GM13977 (cell line): ENCODE measurements at places on chromosomes 2 and 18.

DNA sequence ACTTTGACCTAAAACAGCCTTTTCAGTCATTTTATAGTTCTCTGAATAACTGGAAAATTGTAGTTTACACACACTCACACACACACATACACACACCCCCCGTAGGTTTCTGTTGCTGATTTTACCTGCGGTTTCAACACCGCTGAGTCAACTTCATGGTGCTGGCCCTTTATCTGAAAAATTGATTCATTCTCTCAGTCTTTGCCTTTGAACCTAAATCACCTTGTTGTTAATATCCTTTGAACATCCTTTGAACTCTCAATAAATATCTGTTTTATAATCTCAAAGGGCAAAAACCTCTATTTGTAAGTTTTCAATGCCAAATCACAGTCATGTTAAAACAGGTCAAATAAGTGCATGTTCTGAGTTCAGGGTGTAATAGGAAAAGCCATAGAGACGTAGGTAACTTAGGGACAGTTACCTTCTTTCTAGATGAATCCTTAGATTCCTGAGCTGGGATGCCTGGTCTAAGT, 109.0 kb upstream of the BZW1 start:
- DNase-seq = no peak

GRCh38 chr2:85773692-85774091, 19.9 kb downstream of the ATOH8 start:
- DNase-seq = no peak

DNA sequence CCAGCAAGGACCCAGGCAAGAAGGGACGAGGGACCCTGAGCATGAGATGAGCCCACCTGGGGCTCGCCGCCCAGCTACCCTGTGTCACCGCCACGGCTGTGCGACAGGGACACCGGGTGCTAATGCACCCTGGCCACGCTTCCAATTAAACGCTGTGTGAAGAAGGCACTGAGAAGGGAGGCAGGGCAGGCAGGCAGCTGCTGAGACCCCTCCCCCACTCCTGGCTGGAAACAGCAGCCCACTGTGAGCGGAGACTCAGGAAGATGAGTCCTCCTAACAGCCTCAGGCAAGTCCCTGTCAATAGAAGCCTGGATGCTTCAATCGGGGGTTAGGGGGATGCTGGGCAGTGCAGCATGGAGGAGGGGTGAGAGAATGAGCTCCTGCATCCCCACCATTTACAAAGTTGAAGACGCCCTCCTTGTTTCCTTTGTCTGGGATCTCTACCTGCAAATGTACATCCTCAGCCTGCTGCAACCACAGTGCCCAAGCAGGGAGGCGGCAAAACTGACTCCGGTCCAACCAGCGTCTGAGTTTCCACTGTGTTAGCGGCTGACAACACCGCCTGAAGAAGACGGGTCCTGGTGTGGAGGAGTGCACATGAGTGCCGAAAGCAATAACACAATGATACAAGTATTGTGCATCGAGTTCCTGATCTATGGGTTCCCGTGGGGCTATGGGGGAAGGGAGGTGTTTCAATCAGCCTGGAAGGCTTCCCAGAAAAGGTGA, 12.8 kb downstream of the TMEM163 start:
- no peak for DNase-seq

GRCh38 chr2:14081521-14081920, 551.0 kb upstream of the LRATD1 start:
- no peak for DNase-seq

- DNase-seq = no peak
These were observed 553.3 kb downstream of the ARHGAP15 start for GRCh38 chr2:143682436-143683055.

DNA sequence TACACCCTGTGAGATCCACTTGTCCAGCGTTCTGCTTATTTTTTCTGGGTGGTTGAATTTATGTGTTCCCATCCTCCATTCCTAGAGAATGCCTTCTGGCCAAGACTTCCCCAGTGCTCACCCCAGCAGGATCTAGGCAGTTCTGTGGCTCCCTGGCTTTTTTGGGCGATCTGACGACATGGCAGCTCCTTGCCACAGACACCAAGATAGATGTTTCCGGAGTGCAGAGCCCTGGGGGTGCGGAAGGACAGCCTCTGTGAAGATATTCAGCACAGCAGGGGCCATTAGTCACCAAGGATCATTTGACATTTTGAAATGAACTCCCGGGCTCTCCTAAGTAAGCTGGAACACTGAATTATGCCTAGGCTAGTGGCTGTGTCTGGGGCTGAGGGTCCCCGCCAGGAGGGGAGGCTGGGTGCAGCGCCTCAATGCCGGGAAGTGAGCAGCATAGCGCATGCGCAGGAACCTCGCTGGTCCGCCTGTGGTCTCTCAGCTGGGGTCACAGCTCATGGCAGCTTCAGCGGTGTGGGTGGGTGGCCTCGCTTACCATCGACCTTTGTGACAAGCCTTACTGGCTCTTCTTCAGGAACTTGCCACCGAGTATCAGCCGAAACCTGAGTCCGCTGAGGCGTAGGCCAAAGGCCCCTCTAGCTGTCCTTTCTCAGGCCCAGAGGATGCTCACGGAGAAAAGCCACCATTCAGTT, 60.3 kb downstream of the MEX3C start:
- DNase-seq = no peak

GRCh38 chr2:45889620-45890370, 238.3 kb downstream of the PRKCE start:
- peak; percentile 39 for DNase-seq

GRCh38 chr2:145729993-145730770, 1210.3 kb upstream of the ZEB2 start:
- DNase-seq = no peak

DNA sequence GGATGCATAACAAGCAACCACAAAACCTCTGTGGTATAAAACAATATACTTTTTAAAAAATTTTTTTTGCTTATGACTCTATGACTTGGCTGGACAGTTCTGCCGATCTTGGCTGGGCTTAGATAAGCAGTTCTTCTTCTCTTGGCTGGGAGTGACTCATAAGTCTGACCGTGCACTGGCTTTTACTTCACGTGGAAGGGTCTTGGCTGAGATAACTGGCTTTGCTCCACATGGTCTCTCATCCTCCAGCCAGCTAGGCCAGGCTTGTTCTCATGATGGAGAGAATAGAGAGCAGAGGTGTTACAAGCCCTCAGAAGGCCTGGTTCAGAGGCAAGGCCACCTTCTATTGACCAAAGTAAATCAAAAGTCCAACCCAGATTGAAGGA, 178.9 kb upstream of the SERPINE2 start:
- no peak for DNase-seq

- peak; percentile 3 for DNase-seq
These were observed 211.6 kb upstream of the MMADHC start for GRCh38 chr2:149799013-149799705.

DNA sequence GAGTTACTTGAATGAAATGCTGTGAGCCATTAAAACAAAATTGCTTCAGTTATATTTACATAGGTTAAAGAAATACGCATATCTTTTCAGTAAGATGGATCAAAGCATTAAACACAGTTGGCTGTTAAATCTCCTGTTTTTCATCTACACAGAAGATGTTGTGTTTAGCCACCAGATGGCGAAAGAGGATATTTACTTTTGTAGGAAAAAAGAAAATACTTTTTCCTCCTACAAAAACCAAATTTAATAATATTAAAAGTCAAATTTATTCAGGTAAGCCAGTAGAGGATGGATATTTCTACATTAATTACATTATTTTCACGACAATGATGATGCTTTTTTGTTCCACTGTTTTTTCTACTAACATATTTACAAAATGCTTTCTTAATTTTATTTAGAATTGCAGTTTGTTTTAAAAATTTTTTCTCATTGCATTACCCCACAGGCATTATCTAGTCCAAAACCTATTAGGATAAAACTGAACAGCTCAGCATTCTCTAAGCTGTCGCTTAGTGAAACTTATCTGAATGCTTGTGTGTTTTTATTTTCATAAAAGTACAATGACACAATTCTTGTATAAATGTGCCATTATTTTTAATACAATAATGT, 173.7 kb downstream of the ASXL3 start:
- no peak for DNase-seq

GRCh38 chr18:34511435-34511834, 198.7 kb upstream of the DTNA start:
- no peak for DNase-seq

DNA sequence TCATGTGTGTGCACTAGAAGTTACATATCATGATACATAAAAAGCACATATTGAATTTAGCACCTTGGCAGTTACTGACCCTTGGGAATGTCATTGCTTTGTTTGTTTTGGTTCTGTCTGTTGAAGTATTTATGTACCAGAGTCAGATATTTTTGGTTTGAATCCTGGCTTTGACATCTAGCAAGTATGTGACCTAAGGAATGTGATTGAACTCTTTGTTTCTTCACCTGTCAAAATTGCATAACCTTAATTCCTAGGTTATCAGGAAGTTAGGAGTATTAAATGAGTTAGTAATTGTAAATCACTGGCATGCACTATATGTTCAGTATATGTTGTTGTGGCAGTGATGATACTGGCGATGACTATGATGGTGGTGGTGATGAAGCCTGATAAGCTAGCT, 1003.5 kb upstream of the NRXN1 start:
- no peak for DNase-seq

DNA sequence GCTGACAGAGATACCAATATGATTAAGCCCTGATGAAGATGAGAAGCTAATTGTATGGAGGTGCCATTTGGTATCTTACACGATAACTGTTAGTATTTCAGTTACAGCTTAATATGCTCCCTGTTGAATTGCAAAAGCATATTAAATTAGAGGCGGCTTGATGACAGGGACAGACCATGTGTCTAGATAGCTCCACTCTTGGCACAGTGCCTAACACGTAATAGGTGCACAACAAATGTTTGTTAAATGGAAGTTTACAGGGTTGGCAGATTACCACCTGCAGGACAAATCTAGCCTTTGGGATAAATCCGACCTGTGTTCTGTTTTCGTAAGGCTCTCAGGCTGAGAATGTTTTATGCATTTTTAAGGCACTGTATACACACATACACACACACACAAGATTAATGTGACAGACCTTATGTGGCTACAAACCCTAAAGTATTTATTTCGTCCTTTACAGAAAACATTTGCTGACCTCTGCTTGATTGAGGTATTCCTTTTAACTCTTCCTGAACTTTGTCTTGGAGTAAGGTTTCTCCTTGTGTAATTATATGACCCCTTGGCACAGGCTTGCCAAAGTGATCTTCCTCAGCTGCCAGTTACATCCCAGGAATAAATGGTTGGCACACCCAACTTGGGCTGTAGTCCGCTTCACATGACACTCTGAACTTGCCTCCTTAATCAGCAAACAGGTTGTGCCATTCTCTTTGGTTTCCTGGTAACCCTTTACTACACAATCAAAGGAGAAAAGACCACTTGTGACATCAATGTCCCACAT, 348.9 kb downstream of the HRH4 start:
- DNase-seq = no peak
